Cardiac fibroblast (primary cell): ENCODE measurements at places on chromosomes 7 and 10.
A peak's percentile ranks its signal among the peaks of the same experiment; 100 is the strongest.

DNA sequence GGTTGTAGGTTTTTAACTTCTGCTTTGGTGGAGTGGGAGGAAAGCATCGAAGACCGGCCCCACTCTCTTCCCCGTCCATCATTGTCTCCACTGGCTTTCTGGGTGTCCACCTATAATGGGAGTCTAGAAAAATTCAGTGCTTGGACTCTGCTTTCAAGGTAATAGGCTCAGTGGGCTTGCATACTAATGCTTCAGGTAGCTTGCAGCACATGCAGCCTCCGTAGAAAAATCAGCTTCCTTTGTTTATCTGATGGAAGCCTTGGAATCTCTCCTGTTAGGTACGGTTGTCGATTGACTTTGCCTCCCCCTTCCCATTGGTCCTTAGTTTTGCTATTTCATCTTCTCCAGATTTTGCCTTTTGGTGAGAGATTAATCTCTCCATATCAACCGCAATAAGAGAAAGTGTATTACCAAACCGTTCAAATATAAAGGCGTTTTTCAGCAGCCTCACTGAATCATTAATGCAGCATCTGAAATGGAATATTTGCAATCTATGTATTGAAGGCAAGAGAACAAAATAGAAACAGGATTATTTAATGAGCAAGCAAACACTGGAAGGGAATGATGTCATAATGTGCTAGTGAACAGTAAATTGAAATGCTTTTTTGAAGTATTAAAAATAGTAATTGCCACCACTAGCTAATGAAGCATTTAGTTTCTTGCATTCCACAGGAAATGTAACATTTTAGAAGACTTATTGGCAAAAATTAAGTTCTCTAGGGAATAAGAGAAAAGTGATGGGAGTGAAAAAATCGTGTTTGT is 944 bp downstream of the AVL9 start:
- DNase-seq: peak; percentile 7

DNA sequence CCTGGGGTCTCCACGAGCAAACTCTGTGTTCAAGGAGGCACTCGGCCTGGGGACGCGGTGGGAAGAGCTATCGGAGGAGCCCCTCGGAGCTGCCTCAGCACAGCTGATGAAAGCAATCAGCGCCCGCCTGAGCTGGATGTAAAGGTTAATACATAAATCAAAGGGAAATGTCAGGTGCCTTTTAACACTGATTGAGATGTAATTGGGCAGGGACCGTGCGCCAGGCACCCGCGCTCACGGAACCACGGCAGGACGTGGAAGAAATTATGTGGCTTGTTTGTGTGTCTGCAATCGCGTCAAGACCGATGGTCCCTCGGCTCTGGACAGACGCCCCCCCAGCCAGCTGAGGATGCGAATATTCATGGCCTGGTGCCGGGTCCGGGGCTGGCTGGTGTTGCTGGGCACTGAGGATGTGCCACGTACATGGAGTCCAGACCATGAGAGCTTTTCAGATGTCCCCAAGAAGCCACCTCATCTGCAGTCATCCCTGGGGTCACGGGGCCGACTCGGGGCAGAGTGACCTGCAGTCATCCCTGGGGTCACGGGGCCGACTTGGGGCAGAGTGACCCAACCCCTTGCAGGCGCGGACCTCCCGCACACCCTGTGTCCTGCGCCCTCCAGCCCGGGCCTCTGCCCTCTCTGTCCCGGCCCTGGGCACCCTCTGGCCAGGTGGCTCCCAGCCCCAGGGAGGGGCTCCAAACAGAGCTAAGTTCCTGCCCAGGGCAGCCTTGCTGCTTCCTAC is 15.6 kb downstream of the FOXL3 start:
- DNase-seq: no peak

- no peak for DNase-seq
Measured at GRCh38 chr10:98910048-98910447, 325.6 kb downstream of the HPSE2 start.

DNA sequence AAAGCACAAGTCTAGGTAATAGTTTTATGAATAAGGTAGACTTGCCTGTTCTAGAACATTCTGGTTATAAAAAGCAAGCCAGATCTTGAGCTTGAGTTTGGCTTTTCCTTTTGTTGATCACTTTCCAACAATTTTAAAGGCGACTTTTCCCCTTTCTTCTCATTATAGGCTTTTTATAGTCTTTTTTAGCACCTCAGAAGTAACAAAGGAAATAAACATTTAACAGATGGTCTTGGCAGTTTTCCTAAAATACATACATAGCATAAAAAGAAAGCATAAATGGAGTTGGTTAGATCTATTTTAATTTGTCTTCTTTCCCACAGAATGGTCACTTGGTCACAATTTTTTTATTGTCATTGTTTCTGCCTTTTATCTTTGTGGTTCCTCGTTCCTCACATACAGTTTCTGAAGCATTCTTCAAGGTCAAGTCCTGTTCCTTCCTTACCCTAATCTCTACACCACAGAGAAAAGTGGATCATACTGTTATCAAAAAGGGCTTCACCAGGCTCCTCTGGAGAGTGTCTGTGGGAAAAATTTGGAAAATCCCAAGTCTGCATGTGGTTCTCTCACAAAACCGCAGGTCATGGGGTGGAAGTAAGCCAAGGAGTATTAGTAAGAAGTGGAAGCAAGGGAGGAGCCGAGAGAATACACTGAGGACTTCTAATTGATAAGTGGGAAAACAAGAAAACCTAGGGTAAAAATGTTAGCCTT is 31.3 kb downstream of the THNSL1 start:
- peak; percentile 91 for DNase-seq

DNA sequence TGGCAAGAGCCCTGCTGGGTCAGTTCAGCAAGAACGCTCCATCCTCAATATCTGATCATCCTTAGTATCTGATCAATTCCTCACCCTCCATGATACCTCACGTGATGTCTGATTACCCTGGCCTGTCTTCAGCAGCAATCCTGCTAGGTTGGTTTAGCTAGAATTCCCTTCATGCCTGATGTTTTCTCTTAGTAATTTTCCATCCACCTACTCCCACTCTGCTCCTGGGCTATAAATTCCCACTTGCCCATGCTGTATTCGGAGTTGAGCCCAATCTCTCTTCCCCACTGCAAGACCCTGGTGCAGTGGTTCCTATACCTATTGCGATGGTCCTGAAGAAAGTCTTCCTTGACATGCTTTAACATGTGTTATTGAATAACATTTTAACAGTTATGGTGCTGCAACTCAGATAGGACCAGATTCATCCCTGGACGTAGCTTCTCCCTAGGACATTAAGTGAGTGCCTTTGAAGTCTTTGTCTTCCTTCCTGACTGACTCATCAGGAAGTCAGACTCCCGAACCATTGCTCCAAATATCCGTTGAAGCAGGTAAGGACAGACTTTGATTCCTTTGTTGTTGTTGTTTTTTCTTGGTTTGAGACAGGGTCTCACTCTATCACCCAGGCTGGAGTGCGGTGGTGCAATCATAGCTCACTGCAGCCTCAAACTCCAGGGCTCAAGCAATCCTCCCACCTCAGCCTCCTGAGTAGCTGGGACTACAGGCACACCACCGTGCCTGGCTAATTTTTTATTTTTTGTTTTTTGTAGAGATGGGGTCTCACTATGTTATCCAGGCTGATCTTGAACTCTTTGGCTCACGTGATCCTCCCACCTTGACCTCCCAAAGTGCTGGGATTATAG is 29.4 kb upstream of the CLDN3 start:
- DNase-seq: peak; percentile 4

DNA sequence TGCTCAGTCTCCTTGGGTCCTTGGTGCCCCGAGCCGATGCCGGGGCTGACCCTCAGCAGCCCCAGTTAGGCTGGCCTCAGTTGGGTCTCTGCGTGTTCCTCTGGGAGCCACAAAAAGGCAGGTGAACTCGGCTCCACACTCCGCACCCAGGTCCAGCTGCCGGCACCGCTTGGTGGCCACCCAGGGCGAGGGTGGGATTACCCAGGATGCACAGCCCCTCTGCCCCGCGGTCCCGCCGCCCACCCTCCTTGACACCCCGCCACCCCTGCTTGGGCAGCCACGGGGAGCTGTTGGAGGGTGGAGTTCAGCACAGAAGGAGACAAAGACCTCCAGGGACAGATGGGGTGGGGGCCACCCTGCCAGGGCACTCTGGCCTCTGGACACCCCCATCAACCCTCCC is 17.7 kb downstream of the VENTX start:
- DNase-seq: no peak

DNA sequence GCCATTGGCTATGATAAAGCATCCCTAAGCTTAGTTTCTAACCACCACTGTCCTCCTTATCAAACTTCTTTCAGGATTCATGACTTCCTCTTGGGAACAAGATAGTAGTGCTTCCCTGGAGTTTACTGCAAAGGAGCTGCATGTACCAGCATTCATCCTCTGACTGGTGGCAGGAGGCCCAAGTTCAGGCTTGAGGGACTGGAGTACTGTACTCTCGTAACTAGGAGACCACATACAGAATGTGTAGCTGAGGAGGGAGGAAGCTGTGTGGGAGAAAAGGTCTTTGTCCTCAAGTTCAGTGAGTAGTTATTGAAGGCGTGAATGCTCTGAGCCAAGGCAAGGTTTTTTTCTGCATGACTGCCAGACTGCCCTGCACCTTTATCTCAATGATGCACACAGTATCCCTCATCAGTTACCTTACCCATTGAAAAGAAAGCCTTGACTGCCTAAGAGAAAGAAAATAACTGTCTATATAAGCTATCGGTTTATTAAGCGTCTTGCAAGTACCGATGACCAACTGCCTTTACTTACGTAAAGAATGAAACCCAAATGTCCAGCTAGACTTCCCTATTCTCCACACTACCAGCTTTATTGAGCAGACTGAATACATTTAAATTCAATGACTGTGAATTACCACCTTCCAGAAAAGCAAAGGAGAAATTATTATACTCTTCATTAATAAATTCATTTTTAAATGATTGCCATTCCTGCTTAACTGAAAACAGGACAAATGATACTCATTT is 12.8 kb downstream of the SCRN1 start:
- peak; percentile 87 for DNase-seq
